ENCODE measurements at places on chromosomes 11 and 22.

DNA sequence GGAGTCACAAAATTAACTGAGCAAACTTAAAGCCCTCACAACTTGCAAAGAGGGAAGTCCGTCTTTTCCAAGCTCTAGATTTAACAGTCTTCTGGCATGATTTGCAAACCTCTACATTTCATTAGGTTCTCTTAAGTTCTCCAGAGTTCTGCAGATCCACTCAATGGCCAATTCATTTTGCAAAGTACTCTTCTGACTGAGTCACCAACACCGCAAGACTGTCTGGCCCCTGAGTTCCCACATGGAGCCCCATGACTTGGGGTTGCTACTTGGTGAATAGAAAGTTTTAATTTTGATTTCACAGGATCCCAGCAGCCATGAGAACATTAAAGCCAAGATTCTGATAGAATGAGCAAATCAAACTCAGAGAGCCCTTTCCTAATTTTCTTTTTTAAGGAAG, 134.5 kb downstream of the PLEKHA7 start:
- no peak for DNase-seq

- no peak for DNase-seq
These were observed 409.2 kb downstream of the TBC1D22A start for GRCh38 chr22:47171441-47172221.

- DNase-seq, result no peak
These were observed 67.8 kb downstream of the GGTLC2 start for GRCh38 chr22:22712092-22712658.

DNA sequence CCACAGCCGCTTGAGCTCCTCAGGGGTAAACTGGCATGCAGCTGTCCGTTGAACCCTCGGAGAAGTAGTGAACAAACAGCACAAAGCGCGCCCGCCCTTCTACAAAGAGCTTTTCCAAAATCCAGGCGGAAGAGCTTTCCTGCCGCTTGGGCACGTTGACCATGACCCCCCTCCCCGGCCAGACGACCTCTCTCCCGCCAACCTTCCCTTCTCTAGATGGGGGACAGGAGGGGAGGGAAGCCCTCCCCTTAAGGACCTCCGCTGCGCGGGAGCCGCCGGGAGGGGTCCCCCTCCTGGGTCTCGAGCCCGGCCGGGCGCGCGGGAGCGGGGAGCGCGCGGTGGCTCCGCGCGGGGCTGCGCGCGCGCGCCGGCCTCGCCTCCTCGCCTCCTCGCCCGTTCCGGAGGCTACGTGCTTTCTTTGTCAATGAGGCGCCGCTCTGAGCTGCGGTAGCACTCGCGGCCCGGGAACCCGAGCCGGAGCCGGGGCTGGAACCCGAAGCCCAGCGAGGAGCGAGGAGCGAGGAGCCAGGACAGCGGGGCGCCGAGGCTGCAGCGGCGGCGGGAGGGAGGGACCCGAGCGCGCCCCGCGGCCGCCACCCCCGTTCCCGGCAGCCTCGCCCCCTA, 118.6 kb downstream of the HIPK3 start:
- peak; percentile 26 for DNase-seq

- DNase-seq, result no peak
These were observed 47.4 kb upstream of the B3GAT1 start for GRCh38 chr11:134459246-134460061.

- DNase-seq, result no peak
These were observed at the start of gene HBB for GRCh38 chr11:5226732-5227310. Gene HBB (minus strand): TSS chr11:5227071. CDS start chr11:5227021, 50 bp downstream.

DNA sequence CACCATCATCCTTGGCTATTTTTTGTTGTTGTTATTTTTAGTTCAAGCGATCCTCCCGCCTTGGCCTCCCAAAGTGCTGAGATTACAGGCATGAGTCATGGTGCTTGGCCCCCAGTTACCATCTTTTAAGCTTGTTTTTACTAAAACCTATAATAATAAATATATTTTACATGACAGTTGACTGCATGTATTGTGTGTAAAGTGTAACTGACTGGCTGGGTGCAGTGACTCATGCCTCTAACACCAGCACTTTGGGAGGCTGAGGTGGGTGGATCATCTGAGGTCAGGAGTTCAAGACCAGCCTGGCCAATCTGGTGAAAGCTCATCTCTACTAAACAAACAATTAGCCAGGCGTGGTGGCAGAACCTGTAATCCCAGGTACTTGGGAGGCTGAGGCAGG, 386.2 kb downstream of the TENM4 start:
- DNase-seq, result no peak

DNA sequence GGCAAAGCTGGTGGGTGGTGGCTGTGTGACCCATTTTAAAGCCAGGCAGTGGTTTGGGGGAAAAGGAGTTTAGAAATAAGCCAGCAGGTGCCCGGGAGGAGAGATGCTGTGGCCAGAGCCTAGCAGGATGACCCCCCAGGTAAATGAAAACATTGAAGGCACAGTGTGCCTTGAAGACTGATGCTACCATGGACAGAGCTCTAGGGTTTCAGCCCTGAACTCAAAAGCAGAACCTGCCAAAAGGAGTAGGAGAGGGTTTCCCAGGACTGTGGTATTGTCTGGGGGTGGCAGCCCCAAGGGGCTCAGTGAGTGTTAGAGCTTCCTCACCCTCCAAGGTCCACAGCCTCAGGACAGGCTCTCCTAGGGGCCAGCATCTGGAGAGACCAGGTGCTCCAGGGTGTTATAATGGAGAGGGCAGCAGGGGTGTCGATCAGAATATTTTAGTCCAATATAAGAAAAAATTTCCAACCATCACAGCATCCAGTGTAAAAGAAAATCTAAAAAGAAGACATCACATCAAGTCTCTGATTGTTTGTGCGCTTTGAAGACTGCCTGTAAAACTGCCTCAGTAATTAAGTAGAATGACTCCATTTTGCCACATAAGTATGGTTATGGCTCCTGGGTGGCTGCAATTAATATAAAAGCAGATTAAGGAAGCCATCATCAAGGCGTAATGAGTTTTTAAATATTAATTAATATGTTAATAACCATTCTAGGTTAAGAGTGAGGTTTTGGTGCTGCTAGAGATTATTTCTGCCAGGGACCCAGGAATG, 88.6 kb upstream of the LMO1 start:
- no peak for DNase-seq

GRCh38 chr11:74225565-74225964, 54.5 kb downstream of the PPME1 start:
- DNase-seq, result no peak

DNA sequence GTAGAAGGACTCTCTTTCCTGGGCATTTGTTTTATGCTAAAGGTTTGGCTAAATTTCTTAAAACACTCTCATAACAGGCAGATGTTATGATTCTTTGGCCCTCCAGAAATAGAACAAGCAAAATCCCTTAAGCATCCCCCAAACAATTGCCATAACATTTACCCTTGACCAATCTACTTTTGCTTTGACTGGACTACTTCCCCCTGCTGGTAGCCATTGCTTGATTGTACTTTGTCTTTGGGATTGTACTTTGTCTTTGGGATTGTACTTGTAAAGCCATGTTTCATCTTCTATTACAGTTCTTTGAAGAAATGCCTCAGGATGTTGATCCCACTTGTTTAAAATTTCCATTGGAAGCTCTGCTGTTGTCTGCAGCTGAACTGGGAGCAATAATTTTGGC, 53.3 kb upstream of the GLYAT start:
- DNase-seq, result no peak

DNA sequence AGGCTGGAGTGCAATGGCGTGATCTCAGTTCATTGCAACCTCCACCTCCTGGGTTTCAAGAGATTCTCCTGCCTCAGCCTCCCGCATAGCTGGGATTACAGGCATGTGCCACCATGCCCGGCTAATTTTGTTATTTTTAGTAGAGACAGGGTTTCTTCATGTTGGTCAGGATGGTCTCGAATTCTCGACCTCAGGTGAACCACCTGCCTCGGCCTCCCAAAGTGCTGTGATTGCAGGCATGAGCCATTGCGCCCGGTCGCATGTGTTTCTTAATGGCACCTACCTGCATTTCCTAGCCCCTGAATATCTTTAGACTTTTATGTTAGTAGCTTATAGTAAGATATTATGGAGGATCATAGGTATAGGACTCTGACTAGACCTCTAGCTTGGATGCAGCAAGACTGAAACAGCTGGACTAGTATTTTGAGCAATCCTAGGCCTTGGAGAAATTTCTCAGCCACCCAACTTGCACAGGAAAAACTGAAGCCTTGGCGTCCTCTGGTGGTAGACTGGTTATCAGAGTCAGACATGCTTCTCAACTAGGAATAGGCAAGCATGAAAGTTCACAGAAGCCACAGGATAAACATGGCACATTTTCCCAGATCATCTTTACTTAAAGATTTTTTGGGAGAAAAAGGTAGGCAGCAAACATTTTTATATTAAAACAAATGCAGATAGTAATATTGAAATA, 22.7 kb upstream of the C1QTNF4 start:
- no peak for DNase-seq

GRCh38 chr11:26743622-26744021, 21.8 kb upstream of the SLC5A12 start:
- DNase-seq, result no peak

GRCh38 chr11:110939471-110939870, 227.2 kb upstream of the ARHGAP20 start:
- no peak for DNase-seq

- no peak for DNase-seq
These were observed 4.6 kb downstream of the APOL4 start for GRCh38 chr22:36197065-36197440.

GRCh38 chr22:45896153-45896951, 80.6 kb downstream of the WNT7B start:
- DNase-seq, result no peak

DNA sequence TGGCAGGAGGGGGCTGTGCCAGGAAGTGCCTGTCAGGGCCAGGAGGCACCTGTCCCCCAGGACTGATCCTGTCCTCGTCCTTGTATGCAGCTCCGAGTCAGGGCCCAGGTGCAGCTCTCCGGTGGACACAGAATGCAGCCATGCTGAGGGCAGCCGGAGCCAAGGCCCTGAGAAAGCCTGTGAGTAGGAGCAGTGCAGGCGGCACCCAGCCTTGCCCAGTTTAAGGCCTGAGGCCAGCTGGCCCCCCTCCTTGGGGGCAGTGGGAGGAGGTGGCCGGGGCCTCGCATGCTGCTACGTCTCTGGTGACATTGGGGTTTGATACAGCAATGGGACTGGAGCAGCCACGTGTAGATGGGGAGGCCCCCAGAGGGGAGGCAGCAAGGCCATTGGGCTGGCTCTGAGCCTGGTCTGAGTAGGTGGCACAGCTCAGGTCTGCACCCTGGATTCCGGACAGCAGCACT, 34.9 kb downstream of the SBF1 start:
- DNase-seq, result no peak

- DNase-seq, result peak; percentile 41
These were observed 1.3 kb downstream of the PACSIN2 start for GRCh38 chr22:43013355-43014315.

GRCh38 chr11:41497974-41498373, 38.5 kb upstream of the LRRC4C start:
- no peak for DNase-seq

DNA sequence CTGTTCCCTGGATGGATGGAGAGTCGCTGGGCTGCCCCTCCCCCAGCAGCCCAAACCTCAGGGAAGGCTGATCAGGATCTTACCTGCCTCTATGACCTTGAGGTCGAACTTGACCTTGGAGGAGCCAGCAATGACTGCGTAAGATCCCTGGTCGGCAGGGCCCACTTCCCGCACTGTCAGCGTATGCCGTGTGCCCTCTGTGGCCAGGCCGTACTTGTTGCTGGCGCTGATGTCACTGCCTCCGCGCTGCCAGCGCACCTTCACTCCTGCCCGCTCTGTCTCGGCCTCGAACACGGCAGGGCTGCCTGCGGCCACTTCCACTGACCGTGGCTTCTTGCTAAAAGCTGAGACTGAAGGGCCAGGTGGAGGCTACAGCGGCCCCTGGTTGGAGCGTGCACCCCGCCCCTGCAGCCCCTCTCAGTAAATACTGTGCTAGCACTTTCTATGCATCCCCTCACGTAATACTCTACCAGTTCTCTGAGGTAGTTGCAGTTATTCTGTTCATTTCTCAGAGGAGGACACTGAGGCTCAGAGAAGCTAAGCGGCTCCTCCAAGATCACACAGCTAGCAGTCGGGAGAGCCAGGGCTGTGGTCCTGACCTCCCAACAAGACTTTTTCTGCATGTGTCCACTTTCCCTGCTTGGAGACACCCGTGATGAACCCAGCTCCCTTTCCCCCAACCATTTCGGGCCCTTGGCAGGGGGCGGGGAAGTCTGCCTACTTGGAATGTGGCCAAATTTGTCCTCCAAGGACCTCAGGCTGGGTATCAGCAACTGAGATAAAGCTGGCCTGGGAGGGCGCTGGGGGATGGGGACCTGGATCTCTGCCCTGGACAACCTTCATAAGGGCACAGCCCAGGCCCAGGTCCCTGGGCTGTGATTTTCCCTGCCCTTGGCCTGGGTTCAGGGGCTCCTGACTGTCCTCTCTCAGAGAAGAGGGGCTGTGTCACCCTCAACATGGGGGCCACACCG, 1.1 kb downstream of the MYBPC3 start:
- no peak for DNase-seq

DNA sequence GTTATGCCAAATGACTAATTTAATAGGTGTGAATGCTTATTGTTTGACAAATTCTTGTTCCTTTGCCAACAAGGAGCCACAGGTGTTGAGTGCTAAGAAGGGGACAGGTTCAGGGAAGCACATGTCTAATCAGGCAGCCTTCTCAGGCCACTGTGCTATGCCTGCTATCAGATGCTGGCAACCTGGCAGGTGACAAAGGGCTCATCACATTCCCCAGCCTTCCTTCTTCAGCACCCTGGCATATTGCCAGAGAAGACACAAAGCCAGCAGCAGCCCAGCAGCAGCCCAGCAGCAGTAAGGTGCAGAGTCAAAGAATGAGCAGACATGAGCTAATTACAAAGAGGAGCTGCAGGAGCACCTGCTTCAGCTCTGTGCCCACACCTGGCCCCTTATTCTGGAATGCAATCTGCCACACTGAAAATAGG, 68.2 kb downstream of the GUCY1A2 start:
- no peak for DNase-seq

- DNase-seq, result no peak
These were observed 120.8 kb upstream of the SLC5A12 start for GRCh38 chr11:26842478-26843282.

GRCh38 chr22:45912910-45913309, 64.1 kb downstream of the WNT7B start:
- DNase-seq, result no peak

- DNase-seq, result no peak
These were observed 53.9 kb downstream of the TRAF6 start for GRCh38 chr11:36456156-36456555.

GRCh38 chr11:17387811-17388210, 648 bp downstream of the KCNJ11 start:
- peak; percentile 26 for DNase-seq

GRCh38 chr11:13105237-13105844, 96.2 kb downstream of the RASSF10 start:
- DNase-seq, result no peak
